ENCODE measurements at places on chromosomes 13 and 19.

DNA sequence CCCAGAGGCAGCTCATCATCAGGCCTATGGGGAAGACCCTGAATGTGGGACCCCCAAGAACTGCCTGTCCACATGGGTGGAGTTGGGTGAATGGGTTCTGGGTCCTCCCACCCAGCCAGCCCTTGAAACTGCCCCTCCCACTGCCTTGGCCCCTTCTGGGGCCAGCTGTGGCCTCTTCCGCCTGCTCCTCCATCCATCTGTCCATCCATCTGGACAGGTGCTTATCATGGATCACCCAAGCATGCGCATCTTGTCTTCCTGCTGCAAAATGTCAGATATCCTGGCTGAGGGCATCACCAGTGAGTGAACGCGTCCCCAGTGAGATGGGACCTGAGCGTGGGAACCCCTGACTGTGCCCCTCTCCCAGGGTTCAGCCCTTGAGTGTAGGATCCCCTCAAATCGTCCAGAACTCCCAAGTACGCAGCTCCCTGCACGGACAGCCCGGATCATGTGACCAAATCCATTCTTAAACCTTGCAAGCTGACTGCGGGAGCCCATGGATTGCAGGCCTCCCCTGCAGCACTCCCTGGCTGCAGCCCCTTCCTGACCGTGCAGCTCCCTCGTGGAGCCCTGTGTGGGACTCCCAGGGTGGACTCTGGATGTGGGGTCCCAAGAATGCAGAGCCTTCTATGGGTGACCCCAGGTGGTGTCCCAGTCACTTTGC lies 2.0 kb downstream of the STXBP2 start:
- no peak for DNase-seq

GRCh38 chr13:20685092-20685491 lies 18.4 kb upstream of the IL17D start:
- DNase-seq = no peak

- DNase-seq = no peak
These were observed 360.3 kb downstream of the IRS2 start for GRCh38 chr13:109425821-109426689.

DNA sequence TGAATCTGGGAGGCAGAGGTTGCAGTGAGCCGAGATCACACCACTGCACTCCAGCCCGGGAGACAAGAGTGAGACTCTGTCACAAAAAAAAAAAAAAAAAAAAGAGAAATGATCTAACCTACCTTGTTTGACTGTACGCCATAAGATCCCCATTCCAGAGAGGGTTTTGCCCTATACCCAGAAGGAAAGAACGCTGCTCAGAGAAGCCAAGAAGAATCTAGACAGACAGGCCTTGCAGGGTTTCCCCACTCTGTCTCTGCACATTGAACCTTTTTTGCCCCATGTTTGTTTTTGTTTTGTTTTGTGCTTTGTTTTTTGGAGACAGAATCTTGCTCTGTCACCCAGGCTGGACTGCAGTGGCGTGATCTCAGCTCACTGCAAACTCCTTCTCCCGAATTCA lies 7.4 kb upstream of the MAP1S start:
- no peak for DNase-seq

Data from bronchial epithelial cell (primary cell).